ENCODE measurements at places on chromosomes 6 and 20. TPM values are rescaled to one million over a fixed set of nuclear protein-coding genes. Genes with fewer than 3 reads are reported as not detected.

DNA sequence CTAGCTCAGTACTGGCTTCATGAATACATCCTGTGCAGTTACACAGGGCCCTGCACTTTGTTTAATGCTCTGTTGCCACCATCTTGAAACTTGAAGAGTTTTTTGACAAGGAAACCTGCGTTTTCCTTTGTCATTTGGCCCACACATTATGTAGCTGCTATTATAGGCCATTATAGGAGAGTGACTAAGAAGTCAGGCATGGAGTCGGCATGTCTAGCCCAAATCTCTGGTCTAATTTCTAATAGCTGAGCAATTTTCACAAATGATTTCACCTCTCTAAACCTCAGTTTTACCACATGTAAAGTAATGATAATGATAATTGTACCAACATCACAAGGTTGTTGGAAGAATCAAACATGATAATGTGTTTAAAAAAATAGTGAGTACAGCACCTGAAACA lies 67.1 kb upstream of the MYLIP start:
- DNase-seq, result no peak

DNA sequence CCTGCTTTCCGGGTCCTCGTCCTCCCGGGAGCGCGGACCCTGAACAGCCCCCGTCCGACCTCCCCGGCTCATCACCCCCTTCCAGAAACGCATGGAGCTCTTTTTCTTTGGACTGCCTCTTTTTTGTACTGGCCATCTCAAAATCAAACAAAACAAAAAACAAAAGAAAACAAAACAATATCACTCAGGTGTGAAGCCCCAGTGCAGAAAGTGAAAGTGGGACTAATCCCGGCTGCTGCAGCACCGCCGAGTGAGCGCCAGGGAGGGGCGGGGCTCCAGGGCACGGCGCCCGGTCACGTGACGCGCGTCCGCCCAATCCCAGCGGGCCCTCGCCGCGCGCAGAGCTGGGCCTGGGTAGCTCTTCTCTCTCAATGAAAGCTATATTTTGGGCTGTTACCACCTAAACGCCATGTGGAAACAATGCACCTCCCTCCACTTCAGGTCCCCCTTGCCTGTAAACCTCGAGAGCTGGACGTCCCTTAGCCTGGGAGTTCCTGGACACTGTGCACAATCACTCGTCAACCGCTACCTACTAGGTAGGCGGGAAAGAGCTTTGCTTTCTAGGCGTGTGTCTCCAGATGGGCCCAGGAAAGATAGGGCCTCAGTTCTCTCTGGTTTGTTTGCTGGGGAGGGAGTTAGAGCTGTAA lies 93.7 kb upstream of the PRDM1 start:
- peak; percentile 86 for DNase-seq

DNA sequence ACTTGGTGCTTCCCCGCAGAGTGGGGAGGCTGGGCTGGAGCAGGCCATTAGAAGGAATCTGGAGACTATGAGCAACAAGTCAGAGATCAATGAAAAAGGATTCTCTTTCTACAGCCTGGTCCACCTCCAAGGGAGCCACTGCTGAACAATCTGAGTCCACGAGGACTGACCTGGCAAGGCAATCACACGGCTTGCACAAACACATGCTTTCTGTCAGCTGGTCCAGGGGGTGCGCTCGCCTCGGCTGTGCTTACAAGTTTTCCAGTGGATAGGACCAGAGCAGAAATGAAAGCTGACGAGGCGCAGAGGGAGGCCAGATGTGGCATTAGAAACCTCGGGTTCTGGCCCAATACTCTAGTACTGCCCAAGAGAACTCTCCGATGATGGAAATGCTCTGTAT lies 18.1 kb downstream of the KCNK5 start:
- DNase-seq, result no peak

DNA sequence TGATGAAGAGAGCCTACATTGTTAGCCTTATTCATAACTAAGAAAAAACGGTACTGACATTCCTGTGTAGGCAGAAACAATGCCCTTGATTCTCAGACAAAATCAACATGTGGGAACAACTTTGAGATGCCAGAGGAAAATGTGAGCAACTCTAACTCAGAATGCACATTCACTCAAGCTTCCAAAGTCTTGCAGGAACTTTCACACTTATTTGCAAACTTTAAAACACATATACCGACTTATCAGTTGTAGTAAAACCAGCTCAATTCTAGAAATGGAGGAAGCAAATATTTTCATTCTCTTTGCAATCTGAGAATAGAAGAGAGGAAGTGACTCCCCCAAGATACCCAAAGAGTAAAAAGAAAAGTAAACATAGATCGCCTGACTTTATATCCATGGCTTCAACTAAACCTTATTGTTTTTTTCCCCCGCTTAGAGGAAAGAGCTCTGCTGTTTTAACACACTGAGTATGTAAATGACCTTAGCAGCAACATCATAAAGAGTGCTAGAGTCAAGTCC lies 117.6 kb downstream of the EPB41L2 start:
- DNase-seq, result no peak

DNA sequence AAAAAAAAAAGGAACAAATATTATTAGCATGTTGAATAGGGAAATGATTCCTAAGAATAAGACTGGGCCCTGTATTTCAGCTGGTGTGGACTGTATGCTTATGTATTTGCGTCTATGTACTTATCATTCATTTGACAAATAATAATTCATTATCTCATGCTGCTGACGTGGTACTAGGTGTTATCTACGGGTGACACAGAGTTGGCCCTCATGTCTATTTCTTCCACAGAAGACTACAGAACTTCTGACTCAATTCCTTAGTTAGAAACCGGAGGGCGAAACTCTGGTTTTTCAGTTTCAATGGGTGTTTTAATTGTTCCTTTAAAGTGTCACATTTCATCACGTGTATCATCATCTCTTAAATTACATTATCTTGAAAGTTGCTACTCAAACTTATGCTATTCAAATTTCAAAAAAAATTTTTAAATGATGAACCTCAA lies 305.9 kb downstream of the CLIC5 start:
- DNase-seq, result no peak

GRCh38 chr6:17904491-17905120 lies 82.8 kb downstream of the KIF13A start:
- DNase-seq, result no peak

- DNase-seq, result no peak
Observed at GRCh38 chr6:102015431-102015830, 621.9 kb downstream of the GRIK2 start.

DNA sequence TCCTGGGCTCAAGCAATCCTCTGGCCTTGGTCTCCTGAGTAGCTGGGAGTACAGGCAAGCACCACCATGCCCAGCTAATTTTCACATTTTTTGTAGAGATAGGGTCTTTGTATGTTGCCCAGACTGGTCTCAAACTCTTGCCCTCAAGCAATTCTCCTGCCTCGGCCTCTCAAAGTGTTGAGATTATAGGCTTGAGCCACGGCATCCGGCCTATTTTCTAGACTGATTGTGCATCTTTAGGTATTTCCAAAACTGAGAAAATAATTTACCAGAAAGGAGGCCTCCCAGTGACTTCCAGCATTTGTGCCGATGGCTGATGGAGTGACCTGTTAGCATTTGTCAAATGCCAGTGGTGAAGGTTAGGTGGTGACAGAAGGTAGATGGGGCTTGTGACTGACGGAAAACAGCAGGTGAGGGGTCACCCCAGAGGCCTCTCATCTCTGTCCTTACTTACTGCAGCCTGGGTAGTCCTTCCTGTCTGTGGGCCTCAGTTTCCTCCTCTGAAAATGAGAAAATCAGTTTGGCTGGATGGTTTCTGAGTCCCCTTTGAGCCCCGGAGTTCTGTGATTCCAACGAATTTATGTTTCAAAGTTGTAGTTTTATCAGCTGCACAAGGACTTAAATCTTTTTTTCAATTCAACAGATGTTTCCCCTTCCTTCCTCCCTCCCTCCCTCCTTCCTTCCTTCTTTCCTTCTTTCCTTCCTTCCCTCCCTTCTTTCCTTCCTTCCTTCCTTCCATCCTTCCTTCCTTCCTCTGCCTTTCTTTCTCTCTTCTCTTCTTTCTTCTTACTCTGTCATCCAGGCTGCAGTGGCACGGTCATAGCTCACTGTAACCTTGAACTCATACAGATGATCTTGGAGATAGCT lies 53.5 kb downstream of the TGM2 start:
- DNase-seq, result no peak

FAM83C gene
- total RNA-seq, result not detected

SLC12A5 gene
- 0.87 TPM for total RNA-seq

SGK1 gene
- total RNA-seq, result 51.3 TPM

C6orf120 gene
- total RNA-seq, result 13.5 TPM

COQ3 gene
- total RNA-seq, result 35.7 TPM

PCK1 gene
- total RNA-seq, result 1.4 TPM

SLC17A1 gene
- total RNA-seq, result not detected

TTK gene
- total RNA-seq, result 3.4 TPM

KCNQ2 gene
- total RNA-seq, result not detected

C6orf58 gene
- total RNA-seq, result not detected

GRM1 gene
- 4.6 TPM for total RNA-seq

PRSS35 gene
- not detected for total RNA-seq
